Stimulated activated CD4-positive, alpha-beta T cell treated with anti-CD3 and anti-CD28 coated beads, TNF-alpha, amount 100 ng/mL, for 1 hour (primary cell): ENCODE measurements at places on chromosomes 7 and 10.

DNA sequence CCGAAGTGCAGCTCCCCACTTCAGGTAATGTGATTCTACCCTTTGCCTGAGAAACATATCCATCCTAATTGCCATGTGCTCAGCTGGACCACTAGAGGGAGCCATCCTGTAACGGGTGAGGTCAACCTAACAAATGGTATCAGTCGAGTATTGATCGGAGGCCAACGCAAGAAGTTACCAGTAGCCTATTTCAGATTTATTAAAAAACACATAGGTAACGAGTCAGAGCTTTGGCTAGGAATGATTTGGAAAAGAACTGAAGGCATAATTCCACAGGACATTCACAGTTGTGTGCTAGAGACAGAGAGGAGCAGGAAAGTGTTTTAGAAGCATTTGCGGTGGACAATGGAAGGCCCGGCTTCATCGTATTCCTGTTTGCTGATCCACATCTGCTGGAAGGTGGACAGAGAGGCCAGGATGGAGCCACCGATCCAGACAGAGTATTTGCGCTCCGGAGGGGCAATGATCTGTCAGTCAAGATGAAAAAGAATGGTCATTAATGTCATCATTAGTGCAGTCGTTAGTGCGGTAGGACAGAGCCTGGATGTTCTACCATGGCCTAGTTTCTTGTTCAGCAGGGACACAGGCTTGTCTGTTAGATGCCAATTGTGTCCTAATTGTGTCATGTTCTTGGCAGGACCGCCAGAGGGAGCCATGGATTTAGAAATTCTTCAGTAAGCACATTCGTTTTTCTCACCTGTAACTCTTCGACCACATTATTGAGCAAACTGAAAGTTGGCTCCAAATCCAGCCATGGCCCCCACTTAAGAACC is 17.5 kb downstream of the ACTA2 start:
- DNase-seq: peak; percentile 26

DNA sequence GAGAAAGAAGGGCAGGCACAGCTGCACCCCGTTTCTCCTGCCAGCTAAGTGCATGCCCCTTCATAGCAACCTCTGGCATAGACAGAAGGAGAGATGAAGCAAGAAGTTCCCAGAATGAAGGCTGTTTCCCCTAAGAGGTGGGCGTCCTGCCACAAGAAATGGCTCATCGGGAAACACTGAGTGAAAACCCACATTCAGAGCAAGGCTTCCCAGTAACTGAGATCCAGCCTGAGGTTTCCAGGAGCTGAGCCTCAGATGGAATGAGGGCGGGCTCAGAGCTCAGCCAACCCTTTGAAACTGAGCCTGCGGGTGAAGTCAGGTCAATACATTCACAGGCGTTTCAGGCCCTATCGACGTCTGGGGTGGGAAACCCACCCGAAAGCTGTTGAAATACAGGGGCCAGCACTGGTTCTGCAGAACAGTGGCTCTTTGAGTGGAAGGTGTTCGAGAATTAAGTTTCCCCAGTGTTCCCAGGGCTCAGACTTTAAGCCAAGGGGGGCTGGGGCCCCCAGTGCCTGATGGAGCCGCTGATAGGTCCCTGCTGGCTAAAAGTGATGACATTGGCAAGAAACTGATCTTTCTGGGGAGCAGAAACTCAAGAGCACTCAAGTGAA is 510.2 kb downstream of the RPS24 start:
- no peak for DNase-seq

GRCh38 chr7:4207011-4207410 is 475.1 kb upstream of the FOXK1 start:
- no peak for DNase-seq

DNA sequence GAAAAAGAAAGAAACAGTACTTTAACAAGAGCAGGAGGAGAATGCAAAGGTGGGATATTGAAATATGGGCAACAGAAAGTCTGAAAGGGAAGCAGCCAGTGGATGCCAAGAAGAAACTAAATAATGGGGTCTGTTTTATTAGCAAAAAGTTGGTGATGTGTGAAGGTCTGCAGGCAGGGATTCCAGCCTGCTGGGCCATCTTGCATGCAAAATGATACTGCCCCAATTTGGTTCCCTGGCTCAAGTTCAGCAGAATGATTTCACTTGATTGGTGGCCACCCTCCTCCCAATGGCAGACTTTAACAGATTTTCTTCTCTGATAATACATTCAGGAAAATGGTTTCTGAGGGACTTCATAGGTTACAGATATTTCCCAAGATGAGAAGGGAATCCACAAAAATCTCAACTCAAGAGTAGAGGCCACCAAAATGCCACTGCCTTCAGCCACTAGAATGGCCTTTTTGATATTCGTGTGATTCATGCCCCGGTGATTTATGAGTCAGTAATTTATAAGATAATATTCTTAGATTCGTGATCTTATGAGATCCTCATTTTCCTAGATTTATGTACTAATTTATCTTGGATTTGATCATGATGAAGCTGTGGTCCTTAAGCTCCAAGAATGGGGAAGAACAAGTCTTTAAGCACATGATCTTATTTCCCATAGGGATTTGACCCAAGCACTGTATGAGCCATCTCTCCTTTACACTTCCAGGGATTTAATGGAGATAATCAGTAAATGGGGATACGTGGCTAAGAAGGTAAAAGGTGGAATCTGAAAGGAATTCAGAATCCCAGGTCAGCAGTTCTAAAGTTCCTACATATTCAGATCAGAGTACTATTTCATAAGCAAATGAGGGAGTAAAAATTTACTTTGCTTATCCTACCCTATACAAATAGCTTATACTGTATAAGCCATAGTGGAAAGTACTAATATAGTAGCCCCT is 32.3 kb upstream of the ADD3 start:
- no peak for DNase-seq

GRCh38 chr10:23065181-23065948 is 30.0 kb upstream of the MSRB2 start:
- DNase-seq: no peak

GRCh38 chr7:28854750-28855074 is 103.4 kb downstream of the TRIL start:
- no peak for DNase-seq

DNA sequence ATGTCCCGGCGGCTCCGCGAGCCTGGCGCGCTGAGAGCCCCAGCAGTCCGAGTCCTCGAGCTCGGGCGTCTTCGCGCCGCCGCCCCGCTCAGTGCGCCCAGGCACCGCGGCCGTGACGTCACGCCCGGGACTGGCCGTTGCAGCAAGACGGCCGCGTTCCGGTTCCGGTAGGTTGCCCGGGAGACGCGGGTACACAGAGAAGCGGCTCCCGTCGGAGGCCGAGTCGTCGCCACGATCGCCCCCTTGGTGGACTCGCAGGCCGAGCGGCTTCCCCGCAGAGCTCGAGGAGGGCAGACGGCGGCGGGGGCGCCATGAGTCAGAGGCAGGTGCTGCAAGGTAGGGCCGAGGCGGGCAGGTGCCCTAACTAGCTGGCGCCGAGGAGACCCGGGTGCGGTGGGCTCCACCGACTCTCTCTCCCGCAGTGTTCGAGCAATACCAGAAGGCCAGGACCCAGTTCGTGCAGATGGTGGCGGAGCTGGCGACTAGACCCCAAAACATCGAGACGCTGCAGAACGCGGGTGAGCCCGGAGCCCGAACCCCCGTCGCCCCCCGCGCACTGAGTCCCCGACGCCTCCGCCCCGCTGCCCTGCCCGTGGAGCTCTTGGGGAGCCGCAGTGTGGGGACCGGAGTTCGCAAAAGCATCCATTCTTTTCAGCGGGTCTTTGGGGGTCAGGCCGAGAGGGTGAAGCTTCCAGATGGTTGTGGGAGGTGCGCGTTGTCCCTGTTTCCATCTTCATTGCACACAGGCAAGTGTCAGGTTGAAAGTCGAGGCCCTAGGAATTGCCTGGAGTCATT is at the start of gene SPAG6:
SPAG6 (plus strand) TSS at position 196 of the 795 bp plus-strand sequence; CDS start at position 312, 116 bp downstream.
- DNase-seq: no peak

- no peak for DNase-seq
These were observed 4.4 kb upstream of the CUZD1 start for GRCh38 chr10:122849900-122850605.

DNA sequence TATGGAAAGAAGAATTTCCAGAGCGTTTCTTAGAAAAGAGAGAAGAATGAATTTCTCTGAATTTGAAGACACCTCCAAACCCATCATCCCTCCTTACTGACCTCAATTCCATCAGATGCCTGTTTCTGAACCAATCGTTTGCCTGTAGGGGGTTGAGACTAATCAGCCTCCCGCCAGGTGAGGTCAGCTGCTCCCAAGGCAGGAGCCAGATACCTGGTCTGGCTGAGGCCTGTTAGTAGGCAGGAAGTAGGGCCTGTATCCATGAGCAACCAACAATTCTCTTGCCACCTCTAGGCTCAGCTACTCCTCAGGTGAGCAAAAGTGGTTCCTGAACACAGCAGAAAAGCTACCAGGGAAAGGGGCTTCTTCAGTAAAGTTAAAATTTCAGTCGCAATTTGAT is 50.3 kb downstream of the HTR5A start:
- no peak for DNase-seq

- no peak for DNase-seq
These were observed 2.8 kb downstream of the GIMAP5 start for GRCh38 chr7:150740053-150740452.

- DNase-seq: no peak
These were observed 38.3 kb downstream of the WBP1L start for GRCh38 chr10:102781921-102782557.

GRCh38 chr7:46695051-46695708 is 774.1 kb upstream of the IGFBP3 start:
- DNase-seq: no peak

GRCh38 chr7:36788825-36789470 is 64.7 kb upstream of the AOAH start:
- no peak for DNase-seq

DNA sequence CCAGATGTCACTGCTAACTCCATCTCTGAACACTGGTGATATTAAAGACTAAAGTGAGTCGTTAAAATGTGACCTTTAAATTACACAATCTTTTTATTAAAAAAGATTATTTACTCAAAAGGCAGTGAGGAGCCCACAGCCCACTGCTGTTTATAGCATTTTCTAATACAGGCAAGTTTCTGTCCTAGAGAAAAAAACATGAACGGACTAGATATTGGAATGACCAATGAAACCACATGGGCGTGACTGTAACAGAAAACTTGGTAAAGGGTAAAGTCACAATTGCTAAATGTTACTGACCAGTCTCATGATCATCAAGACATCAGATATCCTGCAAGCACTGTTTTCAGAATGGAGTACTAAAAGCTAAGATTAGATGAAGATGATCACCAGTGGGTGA is 78.7 kb downstream of the FEZF1 start:
- no peak for DNase-seq

GRCh38 chr7:79282070-79282694 is 171.3 kb downstream of the MAGI2 start:
- no peak for DNase-seq

DNA sequence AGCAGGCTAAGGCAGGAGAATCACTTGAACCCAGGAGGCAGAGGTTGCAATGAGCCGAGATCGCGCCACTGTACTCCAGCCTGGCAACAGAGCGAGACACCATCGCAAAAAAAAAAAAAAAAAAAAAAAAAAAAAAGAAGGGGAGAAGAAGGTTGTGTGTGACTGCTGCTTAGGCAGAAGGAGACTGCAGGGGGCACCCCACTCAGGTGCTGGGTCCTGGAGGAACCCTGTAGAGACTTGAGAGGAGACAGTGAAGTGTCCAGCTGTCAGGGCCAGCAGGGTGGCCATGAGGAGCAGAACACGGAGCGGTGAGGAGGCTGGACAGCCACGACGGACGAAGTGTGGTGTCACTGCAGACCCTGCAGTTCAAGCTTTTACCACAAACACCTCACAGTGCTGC is 99.0 kb upstream of the NMT2 start:
- DNase-seq: no peak

DNA sequence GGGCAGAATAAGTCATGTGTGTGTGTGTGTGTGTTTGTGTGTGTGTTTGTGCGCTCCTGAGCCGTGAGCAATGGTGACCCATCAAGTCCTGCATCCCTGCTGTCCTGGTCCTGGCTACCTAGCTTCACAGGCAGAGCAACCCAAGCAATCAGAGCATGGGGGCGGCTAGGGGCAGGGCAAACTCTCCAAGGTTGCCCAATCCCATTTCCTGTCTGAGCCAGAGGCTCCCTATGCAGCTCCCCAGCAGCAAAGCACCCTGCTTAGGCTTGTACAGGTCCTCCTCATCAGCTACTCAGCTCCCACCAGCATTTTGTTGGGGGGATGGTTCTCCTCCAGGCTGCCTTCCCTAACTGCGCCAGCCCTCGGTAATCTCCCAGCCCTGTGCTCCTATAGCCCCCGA is 31.1 kb upstream of the CRHR2 start:
- no peak for DNase-seq

- DNase-seq: no peak
These were observed 42.0 kb downstream of the VWA2 start for GRCh38 chr10:114281006-114281405.

GRCh38 chr10:12938271-12938670 is 63.2 kb downstream of the CCDC3 start:
- DNase-seq: no peak

- no peak for DNase-seq
These were observed 180.7 kb upstream of the GPR26 start for GRCh38 chr10:123485341-123485960.

GRCh38 chr7:51639661-51640334 is 323.2 kb upstream of the COBL start:
- DNase-seq: no peak

DNA sequence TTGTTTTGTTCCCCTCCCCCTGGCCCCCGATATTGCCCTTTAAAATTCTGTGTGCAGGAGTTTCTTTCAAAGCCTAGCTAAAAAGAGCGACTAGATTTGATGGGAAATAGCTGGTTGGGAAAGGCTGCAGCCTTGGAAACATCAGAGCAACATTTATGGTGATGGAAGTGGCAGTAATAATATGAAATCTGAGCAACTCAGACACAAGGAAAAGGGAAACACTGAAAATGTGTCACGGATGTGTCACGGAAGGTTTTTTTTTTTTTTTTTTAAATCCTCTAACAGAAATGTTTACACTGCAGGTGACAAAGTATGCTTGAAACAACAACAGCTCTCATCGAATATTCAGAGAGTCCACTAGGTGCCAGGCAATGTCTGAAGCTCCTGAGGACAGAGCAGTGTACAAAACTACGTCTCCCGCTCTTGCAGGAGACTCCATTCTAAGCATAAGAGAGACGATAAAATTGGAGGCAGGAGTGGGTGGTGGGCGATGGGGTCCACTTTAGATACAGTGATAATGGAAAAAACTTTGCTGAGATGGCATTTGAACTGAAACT is 143.0 kb downstream of the RSU1 start:
- DNase-seq: no peak

- no peak for DNase-seq
These were observed 83.6 kb downstream of the NXPH1 start for GRCh38 chr7:8516976-8517375.

DNA sequence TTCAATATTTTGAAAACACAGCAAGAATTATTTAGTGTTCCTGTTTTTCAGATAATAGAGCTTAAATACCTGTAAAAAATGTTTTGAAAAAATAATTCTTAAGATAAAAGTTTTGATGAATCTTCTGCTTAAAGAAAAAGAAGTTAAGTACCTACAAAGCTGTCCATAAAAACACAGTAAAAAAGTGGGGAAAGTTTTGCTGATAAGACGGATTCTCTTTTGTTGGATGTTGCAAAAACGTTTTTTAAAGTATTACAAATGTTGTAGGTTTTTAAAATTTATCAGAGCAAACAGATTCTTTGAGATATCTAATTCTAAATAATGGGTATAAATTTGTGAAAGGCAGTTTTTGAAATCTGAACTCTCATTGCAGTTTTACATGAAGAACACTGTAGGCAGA is 12.2 kb downstream of the DMTF1 start:
- no peak for DNase-seq

- no peak for DNase-seq
These were observed 56.9 kb upstream of the CHST15 start for GRCh38 chr10:124150189-124150806.

- DNase-seq: no peak
These were observed 63.7 kb upstream of the PDK4 start for GRCh38 chr7:95660023-95660434.

- no peak for DNase-seq
These were observed 166.8 kb downstream of the SUGCT start for GRCh38 chr7:40301486-40302068.
